ENCODE measurements at places on chromosomes 12 and 14. TPM values are rescaled to one million over a fixed set of nuclear protein-coding genes. Genes with fewer than 3 reads are reported as not detected.

DNA sequence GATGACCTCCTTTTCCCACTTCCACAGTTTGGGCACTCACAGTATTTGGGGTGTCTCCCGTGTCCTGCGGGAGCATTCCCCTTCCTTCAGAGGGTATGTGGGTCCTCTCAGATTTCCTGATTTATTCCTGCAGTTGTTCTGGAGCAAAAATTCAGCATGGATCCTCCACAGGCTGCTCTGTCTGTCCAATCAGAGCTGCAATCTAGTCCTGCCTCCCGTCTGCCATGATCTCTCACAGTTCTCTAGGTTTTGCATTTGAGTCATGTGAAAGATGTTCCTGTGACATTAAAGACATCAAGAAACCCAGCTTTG is 435.9 kb downstream of the TMTC2 start:
- no peak for DNase-seq

Gene NDUFA9
- total RNA-seq = 68.5 TPM

DNA sequence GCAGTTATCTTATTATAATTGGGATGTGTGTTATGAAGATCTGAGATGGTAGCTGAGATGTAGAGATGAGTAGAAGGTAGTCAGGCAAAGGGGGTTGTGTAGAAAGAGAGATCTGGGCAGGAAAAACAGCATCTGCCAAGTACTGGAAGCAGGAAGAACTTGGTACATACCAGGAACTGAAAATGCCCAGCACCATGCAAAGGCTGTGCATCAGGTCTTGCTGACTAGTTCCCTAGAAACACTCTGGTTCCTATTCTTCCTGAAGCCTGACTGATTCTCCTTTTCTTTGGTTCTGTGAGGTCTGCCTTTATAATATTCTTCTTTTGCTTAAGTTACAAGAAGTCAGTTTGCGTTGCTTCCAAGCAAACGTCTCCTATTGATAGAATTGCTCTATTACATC is 6.7 kb upstream of the NFATC4 start:
- DNase-seq = no peak

DNA sequence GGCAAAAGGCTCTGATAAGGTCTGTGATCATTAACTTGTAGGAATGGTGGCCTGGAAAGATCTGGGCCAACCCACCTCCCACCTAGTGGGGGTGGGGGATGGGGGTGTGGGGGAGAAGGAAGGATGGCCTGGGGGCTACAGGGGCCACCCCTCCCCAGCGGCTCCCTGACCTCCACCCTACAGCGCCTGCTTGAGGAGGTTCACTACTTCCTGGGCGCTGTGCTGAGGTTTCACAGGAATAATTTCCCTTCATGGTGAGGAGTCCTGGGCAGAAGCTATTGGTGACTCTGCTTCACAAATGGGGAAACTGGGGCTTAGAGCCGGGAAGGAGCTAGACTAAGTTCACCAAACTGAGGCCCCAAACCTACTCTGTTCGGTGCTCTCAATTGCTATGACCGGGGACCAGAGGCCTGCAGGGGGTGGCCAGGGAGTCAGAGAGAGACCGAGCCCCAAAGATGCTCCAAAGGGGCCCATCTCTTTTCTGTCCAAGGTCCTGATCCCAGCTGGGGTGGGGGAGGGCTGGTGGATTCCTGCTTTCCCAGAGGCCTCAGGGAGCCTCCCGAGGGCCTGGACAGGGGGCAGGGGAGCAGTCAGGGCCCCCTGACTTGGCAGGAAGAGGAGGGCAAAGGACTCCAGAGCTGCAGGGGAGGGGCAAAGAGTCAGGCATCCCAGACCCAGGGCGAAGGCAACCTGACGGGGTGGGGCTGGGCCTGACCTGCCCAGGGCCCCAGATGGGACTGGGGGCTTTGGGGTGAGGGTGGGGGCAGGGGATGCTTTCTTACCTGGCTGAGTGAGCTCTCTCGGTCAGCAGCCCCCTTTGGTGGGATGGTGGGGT is 1.7 kb downstream of the HNF1A start:
- DNase-seq = no peak

Gene SMCO2
- 0.47 TPM for total RNA-seq
